ENCODE measurements at places on chromosomes 4 and X. TPM values are rescaled to one million over a fixed set of nuclear protein-coding genes. Genes with fewer than 3 reads are reported as not detected.

Gene INTU
- total RNA-seq, result 0.16 TPM

Gene CSAG2
- not detected for total RNA-seq

Gene WAS
- 81.9 TPM for total RNA-seq

Gene SOX3
- not detected for total RNA-seq

Gene F8
- 4.4 TPM for total RNA-seq

Gene CT47C1
- not detected for total RNA-seq

Gene XG
- total RNA-seq, result not detected

All from activated CD8-positive, alpha-beta T cell treated with anti-CD3 and anti-CD28 coated beads for 36 hours (primary cell).